Foreskin melanocyte (primary cell): ENCODE measurements at places on chromosomes 12 and 14.
A peak's percentile ranks its signal among the peaks of the same experiment; 100 is the strongest.

GRCh38 chr12:54213079-54213478 lies 24.3 kb upstream of the SMUG1 start:
- DNase-seq, result no peak

DNA sequence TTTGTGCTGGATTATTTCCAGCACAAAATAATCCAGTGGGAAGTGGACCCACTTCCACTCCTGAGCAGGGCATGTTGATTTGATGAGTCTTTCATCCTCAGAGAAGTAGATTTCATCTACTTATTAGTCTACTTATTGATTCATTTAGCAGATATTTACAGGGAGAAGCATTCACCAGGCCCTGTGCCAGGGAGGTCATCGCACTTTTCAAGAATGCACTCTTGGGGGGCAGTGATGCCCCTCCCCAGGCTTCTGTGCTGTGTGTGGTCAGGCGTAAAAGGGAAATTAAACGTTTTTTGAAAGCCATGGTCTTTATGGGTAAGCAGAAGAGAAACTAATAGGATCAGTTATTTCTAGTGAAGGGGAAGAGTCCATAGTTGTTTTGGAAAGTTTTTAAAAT lies 610.7 kb upstream of the TMEM132C start:
- no peak for DNase-seq

GRCh38 chr12:29574500-29574899 lies 77.0 kb upstream of the OVCH1 start:
- DNase-seq, result no peak

DNA sequence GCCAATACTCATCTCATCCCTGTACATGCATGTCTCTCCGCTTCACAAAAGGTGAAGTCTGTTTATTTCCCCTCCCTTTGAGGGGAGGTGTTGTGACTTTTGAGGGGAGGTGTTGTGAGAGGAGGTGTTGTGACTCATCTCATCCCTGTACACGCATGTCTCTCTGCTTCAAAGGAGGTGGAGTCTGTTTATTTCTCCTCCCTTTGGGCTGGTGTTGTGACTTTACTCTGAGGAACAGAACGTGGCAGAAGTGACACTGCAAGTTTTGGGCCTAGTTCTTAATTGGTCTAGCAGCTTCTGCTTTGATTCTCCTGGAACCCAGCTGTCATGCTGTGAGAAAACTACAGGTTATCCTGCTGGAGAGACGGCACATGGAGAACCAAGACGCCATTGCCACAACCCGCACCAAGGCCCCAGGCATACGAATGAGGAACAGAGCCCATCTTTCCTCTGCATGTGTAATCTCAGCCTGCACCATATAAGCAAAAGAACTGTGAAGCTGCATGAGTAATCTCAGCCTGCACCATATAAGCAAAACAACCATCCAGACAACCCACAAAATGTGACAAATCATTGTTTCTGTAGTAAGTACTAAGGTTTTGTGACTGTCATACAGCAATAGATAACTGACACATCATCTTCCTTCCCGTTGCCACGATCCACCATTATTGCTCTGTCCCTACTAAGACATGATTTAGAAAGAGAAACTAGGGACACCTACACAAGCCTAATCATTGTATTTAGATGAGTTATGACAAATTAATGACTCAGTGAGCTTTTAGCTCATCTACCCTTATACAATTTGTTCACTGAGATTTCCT lies 30.0 kb downstream of the GALNT4 start:
- no peak for DNase-seq

- DNase-seq, result no peak
These were observed 375 bp downstream of the AJUBA start for GRCh38 chr14:22981876-22982476.

- DNase-seq, result no peak
These were observed 177.0 kb upstream of the G2E3 start for GRCh38 chr14:30381861-30382480.

DNA sequence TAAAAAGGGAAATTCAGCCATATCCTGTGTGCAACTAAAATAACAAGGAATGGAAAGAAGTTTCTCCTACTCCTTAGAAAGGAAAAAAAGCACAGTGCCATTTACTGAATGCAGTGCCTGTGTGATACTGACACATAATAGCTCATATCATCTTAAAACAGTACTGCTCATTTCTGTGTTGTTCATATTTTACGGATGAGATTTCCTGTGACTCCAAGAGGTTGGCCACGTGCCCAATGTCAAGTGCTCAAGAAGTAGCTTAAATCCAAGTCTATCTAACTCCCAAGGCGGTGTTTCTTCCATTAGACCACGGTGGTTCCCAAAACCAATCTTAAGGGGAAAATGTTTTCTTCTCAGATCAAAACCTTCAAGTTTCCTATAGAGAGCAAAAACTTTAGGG lies 20.0 kb downstream of the MAP3K9 start:
- peak; percentile 50 for DNase-seq

DNA sequence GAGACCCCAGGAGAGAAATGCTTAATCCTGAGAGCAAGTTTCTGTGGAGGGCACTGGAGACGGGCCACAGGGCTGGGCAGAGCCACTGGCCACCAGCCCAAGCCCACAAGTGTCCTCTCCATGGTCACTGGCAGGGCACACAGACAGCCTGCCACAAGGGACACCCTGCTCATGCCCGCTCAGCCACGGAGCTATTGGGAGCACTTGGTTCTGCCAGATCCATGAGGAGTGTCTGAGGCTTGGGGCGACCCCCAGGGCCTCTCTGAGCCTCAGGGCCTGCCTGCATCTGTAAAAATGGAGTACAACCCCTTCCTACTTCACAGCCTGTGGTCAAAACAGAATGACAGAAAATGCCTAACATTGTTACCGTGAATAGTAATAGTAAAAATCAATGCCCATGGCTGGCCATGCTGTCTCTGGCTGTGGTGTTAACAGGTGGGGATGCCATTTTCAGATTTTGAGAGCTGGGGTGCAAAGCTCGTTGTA lies 3.2 kb downstream of the PGF start:
- DNase-seq, result no peak

DNA sequence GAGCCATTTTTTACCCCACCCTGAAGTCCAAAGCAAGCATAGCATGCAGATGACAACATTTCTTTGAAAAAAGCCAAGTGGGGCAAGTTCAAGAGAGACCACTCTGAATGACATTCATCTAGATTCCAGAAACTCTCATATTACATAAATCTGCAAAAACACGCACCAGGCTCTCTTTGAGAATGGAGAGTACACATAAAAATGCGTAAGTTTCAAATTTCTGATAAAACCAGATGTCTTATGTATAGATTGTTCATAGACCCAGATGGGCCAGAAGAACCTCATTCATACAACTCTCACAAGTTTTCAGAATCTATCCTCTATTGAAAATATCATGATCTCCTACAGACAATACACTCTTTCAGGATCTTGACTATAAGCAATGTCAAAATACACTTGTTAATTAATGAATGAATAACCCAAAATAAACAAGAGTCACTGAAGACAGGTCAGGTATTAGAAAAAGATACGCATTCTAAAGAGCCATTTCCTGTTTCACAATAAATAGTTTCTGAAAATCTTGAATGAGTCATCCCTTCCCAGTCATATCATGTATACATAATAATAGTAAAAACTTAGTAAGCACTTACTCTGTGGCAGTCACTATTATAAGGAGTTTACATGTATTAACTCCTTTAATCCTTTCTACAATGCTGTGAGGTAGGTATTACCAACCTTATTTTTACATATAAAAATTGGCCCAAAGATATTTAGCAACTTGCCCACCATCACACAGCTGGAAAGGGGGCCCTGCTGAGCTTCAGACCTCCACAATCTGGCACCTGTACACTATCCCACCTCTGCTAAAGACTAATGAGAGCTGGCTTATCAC lies 72.0 kb downstream of the PPP2R5E start:
- peak; percentile 55 for DNase-seq

DNA sequence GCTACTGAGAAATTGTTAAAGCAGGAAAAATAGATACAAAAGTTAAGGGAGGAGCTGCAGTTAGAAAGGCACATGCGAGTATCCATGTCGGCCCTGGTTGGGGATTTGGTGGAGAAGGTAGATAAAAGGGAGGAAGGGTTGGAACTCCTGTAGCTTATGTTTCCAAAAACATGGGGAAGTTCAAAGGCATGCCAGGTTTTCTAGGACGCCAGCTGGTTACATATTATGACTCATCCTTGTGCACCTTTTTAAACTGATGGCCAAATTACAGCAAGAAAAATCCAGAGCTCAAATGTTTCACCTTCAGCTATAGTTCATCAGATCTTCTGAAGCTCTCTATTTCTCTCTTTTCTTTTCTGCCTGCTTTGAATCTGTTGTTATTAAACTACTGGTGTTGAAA lies 13.2 kb upstream of the MAP4K5 start:
- DNase-seq, result no peak

- no peak for DNase-seq
These were observed 513.1 kb downstream of the KCNH5 start for GRCh38 chr14:62532181-62532580.

GRCh38 chr14:68777644-68778043 lies 15.2 kb downstream of the ZFP36L1 start:
- no peak for DNase-seq

DNA sequence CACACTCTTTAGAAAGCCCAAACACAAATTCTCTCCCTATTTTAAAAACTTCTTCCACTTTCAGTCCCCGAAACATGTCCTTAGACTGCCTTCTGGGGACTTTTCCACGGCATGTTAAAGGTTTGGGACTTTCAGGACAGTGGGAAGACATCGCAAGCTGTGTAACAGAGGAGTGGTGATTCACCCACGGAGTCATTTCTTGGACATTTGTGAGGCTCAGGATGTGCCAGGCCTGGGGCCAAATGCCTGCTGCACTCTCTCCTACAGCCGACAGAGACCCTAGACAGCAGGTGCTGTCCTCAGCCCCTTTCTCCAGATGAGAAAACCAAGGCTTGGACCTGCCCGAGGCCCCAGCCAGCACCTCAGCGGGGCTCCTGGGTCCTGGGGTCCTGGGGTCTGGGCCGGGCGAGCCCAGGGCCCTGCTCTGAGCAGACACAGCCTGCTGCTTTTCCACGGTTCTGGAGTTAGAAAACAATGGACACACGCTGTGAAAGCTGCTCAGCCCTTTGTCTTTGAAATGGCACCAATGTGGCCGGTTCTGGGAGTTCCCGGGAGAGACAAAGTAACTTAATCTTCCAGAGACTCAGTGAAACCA lies 370.2 kb upstream of the SFSWAP start:
- DNase-seq, result no peak

DNA sequence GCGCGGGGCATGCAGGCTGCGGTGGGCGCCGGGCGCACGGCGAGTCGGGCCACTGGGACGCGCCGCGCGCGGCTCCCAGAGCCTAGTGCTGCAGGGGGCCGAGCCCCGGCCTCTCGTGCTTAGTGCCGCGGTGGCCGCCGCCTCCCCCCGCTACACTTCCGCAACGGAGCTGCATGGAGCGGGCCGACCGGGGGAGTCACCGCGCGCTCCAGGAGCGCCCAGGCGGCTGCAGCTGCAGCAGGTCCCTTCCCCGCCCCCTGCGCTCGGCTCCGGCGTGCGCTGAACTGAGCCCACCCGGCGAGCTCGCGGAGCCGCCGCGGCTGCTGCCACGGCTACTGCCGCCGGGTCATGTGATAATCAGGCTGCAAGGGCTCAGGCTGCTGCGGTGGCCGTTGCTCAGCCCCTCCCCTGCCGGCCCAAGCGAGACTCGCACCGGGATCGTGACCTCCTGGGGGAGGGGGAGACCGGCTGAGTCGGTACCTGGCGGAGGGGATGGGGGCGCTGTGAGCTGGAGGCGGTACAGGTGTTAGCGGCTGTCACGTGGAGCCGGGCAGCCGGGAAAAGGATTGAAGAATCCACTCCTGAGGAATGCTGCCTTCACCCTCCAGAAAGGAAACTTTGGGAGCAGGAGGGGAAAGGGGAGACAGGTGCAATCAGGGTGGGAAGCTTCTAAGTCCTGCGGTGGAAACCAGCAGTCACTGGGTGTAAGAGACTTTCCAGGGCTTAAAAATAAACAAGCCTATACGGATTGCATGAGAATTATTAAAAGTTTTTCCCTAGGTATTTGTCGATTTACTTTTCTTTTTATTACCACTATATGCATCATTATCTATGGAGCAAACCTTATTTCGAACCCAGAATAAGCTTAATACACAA lies at the start of gene PPM1H:
PPM1H (minus strand) TSS at position 352 of the 876 bp plus-strand sequence. CDS start 414 bp downstream, outside the sequence.
- DNase-seq, result peak; percentile 39

GRCh38 chr14:75454963-75455546 lies 27.2 kb downstream of the JDP2 start:
- DNase-seq, result peak; percentile 62

- DNase-seq, result no peak
These were observed 74.3 kb upstream of the ARID2 start for GRCh38 chr12:45655186-45655585.

DNA sequence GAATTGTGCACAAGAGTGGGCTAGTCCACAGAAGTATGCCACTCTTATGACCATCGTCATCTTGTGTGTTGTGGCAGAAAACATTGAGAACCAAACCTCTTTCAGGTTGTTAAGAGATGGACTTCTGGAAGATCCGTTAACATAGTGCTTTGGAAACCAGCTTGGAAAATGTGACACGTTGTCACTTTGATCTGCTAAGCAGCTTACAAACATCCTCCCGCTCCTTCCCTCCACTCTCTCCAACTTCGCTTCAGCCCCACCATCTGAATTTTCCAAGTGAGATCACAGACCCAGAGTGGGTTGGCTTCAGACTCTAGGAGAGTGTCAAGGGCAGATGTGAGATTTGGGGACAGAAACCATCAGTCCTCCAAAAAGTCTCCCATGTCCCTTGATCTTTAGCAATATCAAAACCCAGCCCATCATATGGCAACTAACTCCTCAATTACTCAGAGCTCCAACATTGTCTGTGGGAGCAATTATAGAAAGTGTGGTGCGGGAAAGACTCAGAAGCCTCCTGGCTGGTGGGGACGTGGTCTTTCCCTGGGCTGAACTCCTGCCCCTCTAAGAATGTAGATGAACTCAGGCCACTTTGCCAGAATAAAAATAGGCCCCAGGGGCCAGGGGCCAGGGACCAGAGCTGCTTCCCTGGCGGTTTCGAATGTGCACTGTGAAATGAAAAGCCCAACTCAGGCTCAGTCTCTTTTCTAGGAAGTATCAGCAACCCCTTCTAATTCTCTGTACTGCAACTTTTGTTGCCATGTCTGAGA lies 129.5 kb downstream of the SLC38A6 start:
- no peak for DNase-seq

DNA sequence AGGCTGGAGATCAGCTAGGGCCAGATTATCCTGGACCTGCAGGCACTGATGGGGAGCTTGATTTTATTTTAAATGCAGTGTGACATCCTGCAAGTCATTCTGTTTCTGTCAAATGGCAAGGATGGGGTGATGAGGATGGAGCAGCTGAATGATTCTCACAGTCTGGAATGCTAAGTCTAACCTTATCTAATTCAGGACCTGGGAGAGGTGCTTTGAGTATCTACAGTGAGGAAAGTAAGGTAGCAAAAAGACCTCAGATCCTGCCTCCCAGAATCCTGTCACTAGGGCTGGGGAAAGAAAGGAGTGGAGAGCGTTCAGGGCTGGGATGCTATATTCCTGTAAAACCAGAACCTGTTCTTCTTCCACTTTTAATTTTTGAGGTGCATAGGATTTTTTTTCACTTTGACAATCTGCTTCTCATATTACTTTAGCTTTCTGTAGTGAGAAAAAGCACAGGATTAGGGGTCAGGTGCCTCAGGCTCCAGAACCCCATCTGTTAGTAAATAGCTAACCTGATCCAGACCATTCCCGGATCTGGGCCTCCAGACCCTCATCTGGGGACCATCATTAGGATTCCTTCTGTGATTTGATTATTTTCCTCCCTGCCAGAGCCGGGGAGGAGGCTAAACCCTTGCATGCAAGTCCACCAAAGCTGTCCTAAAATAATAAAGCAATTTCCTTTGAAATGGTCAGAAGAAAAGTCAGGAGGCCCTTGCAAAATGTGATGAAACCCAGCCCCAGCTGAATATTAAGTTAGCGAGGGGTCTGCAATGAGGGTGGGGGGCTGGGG lies 54.7 kb downstream of the ASCL1 start:
- no peak for DNase-seq

- no peak for DNase-seq
These were observed 7.2 kb downstream of the CD9 start for GRCh38 chr12:6207259-6207925.

- no peak for DNase-seq
These were observed 58.5 kb upstream of the METAP2 start for GRCh38 chr12:95415451-95415850.
